Fibroblast of skin of left quadriceps (primary cell): ENCODE measurements at places on chromosomes 12 and 14.
A peak's percentile ranks its signal among the peaks of the same experiment; 100 is the strongest.

GRCh38 chr12:91717804-91718203 lies 427.8 kb downstream of the BTG1 start:
- DNase-seq, result no peak

GRCh38 chr12:30989754-30990153 lies 63.2 kb downstream of the TSPAN11 start:
- DNase-seq, result no peak

- no peak for DNase-seq
Observed at GRCh38 chr12:29229158-29229505, 80.1 kb downstream of the FAR2 start.

- no peak for DNase-seq
Observed at GRCh38 chr14:49294621-49295148, 291.5 kb downstream of the RPS29 start.

GRCh38 chr12:124804011-124804621 lies 59.5 kb downstream of the SCARB1 start:
- no peak for DNase-seq

DNA sequence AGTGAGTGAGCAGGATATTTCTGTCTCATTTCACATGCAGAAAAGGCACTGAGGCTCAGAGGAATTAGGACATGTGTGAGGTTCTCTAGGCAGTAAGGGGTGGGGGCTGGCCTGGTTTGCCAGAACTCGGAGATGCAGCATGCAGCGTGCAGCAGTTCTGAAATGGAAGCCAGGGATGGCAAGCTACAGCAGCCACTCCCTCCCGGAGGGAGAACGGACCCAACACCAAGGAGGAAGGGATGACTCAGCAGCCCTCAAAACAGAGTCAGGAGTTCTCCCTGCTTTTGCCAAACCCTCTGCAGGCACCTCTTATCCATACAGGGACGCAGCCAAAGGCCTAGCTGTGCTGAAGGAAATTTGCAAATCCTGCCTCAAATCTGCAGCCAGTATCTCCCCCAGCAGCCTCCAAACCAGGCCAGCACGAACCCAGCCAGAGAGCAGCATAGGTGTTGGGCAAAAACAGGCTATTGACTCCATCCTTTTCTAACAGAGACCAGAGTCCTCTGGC lies 10.3 kb upstream of the SERPINA3 start:
- peak; percentile 67 for DNase-seq

DNA sequence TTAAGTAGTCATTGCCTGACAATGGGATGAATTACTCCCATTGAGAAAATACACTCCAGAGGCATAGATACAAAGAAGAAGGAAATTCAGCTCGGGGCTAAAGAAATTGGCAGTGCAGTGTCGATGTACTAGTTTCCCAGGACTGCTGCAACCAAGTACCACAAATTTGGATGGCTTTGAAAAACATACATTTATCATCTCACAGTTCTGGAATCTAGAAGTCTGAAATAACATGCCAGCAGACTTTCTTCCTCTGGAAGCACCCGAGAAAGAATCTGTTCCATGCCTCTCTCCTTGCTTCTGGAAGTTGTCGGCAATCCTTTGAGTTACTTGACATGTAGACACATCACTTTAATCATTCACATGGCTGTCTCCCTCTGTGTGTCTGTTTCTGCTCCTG lies 101.9 kb downstream of the TMTC3 start:
- DNase-seq, result no peak

- no peak for DNase-seq
Observed at GRCh38 chr12:106392759-106393158, 35.2 kb downstream of the POLR3B start.
